ENCODE measurements at places on chromosomes 2 and 18. TPM values are rescaled to one million over a fixed set of nuclear protein-coding genes. Genes with fewer than 3 reads are reported as not detected.

Gene C2orf66
- 1.3 TPM for total RNA-seq

Gene MYO3B
- total RNA-seq, result 0.94 TPM

Gene IL36RN
- not detected for total RNA-seq

Gene VWC2L
- 7.8 TPM for total RNA-seq

Gene GRB14
- 19.1 TPM for total RNA-seq

Gene BUB1
- 16.6 TPM for total RNA-seq

Gene GPR35
- total RNA-seq, result 2.5 TPM

Gene SLC30A3
- total RNA-seq, result 0.31 TPM

Gene DSG4
- not detected for total RNA-seq

Gene ARHGAP28
- total RNA-seq, result 17.5 TPM

Gene FIGN
- 4.4 TPM for total RNA-seq

Gene AFF3
- 153 TPM for total RNA-seq
